ENCODE measurements at places on chromosomes 6 and 20. TPM values are rescaled to one million over a fixed set of nuclear protein-coding genes. Genes with fewer than 3 reads are reported as not detected.

AIF1 gene
- total RNA-seq = 253 TPM

TINAG gene
- total RNA-seq = not detected

MAP7 gene
- 0.47 TPM for total RNA-seq

MACROD2 gene
- not detected for total RNA-seq

SASH1 gene
- total RNA-seq = 0.05 TPM

OOEP gene
- total RNA-seq = not detected

BTNL2 gene
- not detected for total RNA-seq

CST2 gene
- total RNA-seq = not detected
